ENCODE measurements at places on chromosomes 4 and X. TPM values are rescaled to one million over a fixed set of nuclear protein-coding genes. Genes with fewer than 3 reads are reported as not detected.
A peak's percentile ranks its signal among the peaks of the same experiment; 100 is the strongest.

DNA sequence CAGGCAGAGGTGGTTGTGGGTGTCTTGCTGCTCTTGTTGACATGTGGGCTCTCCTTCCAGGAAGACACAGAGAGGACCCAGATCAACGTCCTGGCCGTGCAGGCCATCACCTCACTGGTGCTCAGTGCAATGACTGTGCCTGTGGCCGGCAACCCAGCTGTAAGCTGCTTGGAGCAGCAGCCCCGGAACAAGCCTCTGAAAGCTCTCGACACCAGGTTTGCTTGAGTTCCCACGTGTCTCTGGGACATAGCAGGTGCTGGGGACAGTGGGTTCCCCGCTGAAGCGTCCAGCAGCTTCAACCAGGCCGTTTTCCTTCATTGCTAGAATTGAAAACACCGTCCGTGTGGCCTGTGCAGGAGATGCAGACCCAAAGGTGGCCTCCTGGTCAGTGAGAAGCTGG is 25.6 kb upstream of the MSANTD1 start:
- DNase-seq: no peak

RS1 gene
- not detected for total RNA-seq

DNA sequence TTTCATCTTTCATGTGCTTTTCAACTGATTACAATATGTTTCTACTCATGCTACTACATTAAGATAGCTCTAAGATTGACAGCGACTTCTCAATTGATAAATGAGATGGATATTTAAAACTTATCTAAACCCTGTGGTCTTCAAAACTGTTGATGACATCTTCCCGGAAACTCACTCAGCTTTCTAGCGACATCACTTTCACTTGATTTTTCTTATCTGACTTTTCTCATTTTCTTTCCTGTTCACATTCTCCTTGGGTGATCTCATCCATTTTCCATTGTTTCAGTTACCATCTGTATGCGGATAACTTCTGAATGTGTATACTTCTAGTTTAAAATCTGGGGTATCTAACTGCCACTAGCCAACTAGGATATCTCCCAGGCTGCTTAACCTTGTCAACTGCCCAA is 3.1 kb downstream of the POLR2B start:
- no peak for DNase-seq

EDA gene
- 6.7 TPM for total RNA-seq

GPR50 gene
- total RNA-seq: 0.15 TPM

DNA sequence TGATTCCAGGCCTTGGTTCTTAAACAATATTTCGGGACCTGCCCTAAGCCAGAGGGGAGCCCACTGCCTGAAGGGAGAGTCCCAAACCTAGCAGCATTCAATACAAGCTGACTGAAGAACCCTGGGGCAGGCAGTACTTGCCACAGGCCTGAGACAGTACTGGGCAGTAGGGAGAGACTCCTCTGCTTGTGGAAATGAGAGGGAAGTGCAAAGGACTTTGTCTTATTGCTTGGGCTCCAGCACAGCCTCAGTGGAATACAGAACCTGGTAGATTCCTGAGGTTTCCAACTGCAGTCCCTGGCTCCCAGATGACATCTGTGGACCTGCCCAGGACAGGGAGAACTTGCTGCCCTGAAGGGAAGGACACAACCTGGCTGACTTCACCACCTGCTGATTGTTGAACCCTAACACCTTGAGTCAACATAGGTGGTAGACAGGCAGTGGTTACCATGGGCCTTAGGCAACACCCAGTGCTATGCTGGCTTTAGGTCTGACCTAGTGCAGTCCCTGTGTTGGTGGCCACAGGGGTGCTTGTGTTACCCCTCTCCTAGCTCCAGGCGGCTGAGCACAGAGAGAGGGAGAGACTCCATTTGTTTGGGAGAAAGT is 20.3 kb upstream of the ABCG2 start:
- DNase-seq: no peak

GYPB gene
- not detected for total RNA-seq

DNA sequence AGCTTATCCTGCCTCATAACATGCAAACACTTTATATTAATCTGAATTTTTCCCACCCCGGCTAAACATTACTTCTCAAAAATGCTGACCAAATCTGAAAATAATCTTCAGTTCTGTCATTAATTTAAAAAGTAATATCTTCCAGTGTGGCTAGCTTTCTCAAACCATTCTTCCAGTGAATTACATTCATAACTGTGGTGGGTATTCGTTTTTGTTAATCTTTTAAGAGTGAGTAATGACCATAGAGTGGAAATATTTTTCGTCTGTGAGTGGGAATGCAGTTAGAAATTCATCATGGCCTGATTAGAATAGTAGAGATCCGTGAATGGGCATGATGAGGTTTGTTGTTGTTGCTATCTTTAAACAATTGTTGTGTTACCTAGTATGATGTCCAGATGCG is 138.6 kb upstream of the SFRP2 start:
- no peak for DNase-seq

DNA sequence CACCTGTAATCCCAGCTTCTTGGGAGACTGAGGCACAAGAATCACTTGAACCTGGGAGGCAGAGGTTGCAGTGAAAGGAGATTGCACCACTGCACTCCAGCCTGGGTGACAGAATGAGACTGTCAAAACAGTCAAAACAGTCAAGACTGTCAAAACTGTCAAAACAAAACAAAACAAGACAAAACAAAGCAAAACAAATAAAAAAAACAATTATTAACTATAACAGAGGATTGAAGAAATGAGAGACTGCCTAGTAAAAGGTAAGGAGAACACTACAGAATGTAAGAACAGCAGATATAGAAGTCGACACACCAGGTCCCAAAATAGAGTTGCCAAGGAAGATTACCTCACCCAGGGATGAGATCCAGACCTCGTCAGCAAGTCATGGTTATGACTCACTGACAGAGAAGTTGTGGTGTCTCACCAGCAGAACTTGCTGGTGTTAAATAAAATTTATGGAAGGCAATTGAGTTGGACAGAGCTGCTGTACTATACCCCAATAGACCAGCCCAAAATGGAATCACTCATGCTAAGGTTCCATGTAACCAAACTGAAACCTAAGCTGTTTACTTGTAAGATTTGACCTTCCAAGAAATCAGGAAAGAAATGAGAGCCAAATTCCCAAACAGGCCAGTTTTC is 32.1 kb upstream of the GK start:
- no peak for DNase-seq

DNA sequence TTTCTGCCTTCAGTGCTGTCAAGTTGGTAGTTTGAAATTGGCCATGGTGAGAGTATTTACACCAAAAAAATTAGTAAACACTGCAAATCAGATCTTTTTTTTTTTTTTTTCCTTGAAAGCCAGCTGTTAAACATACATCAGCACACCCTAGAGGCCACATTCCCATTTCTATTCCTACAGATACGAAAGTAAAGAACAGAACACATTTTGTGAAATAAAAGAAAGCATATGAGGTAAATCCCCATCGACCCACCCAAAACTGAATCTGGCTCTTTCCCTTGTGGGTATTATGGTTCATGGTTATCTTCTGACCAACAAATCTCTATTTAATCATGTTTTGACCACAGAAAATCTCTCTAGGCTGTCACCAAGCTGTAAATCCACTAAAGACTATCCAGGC is 41.8 kb upstream of the AP1AR start:
- no peak for DNase-seq

RNF150 gene
- total RNA-seq: 19.7 TPM

DNA sequence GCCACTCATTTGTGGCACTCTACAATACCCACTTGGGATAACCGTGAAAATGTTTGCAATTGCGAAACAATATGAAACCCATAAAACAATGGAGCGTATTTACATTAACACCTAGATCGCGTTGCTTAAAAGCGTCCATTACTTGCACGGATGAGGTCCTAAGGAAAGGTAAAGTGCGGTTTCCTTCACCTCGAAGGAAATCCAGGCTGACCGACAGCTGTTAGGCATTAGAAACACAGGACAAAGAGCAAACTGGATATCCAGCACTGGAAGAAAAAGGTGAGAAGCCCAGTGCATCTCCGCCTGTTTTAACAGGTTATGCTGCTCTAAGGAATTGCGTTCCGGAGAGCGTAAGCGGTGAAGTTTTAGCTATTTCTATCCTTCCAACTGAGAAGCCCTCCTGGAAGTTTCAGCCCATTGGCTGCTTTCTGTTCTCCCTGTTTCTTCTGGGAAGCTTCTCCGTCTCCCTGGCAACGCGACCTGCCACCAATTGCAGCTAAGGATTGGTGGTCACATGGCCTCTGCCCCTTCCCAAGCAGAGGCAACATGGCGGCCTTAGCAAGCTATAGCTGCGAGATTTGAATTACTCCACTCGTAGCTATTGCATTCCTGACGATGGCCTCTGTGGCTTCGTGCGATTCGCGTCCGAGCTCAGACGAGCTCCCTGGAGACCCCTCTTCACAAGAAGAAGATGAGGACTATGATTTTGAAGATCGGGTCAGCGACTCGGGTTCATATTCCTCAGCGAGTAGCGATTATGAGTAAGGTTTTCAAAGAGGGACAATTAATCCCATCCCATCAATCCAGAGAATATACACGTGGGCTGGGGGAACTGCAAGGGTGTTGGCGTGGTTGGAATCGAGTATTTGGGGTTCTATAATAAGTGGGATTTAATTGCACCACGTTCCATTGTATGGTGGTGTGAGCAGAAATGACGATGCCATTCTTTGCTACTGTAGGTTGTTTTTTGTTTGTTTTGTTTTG is at the start of gene INTU:
TSS of gene INTU (plus strand) at position 538 of the 984 bp plus-strand sequence. CDS start at position 616, 78 bp downstream.
- peak; percentile 92 for DNase-seq

- no peak for DNase-seq
These were observed 23.7 kb downstream of the YTHDC1 start for GRCh38 chr4:68326141-68326540.

ADGRG2 gene
- total RNA-seq: 0.66 TPM

CRLF2 gene
- total RNA-seq: 0.96 TPM

VCX2 gene
- total RNA-seq: not detected

- DNase-seq: no peak
These were observed 37.4 kb downstream of the ASIC5 start for GRCh38 chr4:155828628-155829027.

GRCh38 chr4:53963781-53964180 is 100.6 kb downstream of the CHIC2 start:
- DNase-seq: no peak

C4orf50 gene
- under 0.01 TPM for total RNA-seq

GRCh38 chr4:134636338-134637051 is 434.9 kb upstream of the PABPC4L start:
- DNase-seq: no peak

DNA sequence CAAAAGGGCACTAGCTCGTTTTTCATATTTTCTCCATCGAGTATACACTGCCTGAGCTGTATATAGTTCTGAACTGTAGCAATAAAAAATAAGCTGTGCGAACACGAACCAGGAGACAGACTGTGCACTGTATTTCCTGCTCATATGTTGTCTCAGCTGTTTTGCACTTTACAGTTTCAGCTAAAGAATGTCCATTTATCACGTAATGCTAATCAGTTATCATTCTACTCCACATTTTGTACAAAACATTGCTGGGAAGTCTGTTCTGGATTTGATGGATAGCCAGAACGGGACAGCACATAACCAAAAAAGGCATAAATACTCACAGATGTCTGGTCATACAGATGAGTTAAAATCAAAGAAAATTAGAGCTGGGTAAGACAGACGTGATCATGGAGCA is 315.5 kb upstream of the ADGRL3 start:
- no peak for DNase-seq

GRCh38 chrX:153441981-153442380 is 3.9 kb downstream of the TREX2 start:
- DNase-seq: no peak

- DNase-seq: no peak
These were observed 8.0 kb upstream of the ARSJ start for GRCh38 chr4:113987382-113987941.

H2BW2 gene
- not detected for total RNA-seq

- no peak for DNase-seq
These were observed 17.7 kb downstream of the SEL1L3 start for GRCh38 chr4:25844961-25845712.

CTAG1B gene
- total RNA-seq: not detected

NXF2B gene
- total RNA-seq: not detected

TMEM129 gene
- 41.6 TPM for total RNA-seq

- no peak for DNase-seq
These were observed 54.9 kb downstream of the CASK start for GRCh38 chrX:41868392-41868977.

- DNase-seq: no peak
These were observed 759 bp downstream of the ZC4H2 start for GRCh38 chrX:64975491-64975890.

HSFX4 gene
- total RNA-seq: not detected

GAGE12F gene
- not detected for total RNA-seq

IGSF1 gene
- 0.96 TPM for total RNA-seq

- no peak for DNase-seq
These were observed 106.3 kb downstream of the TRAPPC11 start for GRCh38 chr4:183765251-183765911.

DNA sequence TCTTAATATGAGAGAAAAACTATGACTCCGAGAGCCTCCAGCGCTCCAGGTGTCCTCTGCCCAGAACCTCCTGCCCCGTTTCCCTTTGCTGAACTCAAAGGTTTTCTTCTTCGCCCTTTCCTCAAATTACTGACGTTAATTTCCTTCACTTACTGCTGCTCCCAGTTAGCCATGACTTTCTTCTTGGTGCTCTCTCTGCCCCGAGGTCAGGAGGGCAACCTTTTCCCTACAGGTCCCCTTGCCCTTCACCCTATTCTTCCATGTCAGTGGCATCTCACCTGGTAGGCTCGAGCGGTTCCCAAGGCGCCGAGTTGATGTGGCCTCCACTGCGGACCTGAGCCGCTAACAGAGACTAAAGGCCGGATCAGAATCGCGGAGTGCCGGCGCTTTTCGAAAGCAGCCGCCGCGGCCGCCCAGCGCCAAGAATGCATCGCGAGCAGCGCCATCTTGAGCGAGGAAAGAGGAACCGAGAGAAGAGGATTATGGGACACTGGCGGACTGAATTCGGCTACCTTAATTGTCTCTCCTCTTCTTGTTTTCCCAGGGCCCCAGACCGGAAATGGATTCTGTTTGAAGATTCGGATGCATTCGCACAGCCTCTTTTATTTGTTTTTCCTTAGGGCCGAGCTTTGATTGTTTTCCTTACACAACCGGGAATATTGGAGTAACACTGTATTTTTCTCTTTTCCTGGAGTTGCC is at the start of gene ABCB7:
TSS of gene ABCB7 (minus strand) at position 457 of the 699 bp plus-strand sequence. CDS start at position 446, 11 bp downstream.
- DNase-seq: no peak

NIPAL1 gene
- total RNA-seq: 9.4 TPM

- no peak for DNase-seq
These were observed 75.9 kb upstream of the CAMK2D start for GRCh38 chr4:113837397-113837796.

- no peak for DNase-seq
These were observed at the start of gene HGFAC for GRCh38 chr4:3441501-3442459. HGFAC (plus strand) TSS chr4:3441968; CDS start chr4:3442002, 34 bp downstream.

FTSJ1 gene
- 55.4 TPM for total RNA-seq
